ENCODE measurements at places on chromosomes 2 and 18.

DNA sequence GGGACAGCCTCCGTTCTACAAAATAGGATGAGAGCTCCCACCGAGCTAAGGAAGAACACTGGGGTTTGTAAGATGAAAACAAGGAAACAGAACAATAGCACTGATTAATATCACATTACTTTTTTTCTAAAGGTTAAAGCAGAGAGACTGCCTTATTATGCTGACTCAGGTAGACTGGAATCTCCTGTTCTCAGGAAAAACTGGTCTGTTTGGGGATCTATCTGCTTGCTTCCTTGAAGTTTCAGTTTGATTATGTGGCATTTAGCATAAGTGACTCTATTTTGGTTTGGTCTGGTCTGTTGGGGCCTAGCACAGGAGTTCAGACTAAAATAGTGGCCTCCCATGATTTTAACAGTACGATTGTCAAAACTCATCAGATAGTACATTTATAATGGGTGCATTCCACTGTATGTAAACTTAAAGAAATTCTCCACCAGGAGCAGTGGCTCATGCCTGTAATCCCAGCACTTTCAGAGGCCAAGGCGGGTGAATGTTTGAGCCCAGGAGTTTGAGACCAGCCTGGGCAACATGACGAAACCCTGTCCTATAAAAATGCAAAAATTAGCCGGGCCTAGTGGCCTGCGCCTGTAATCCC, 64.1 kb upstream of the NDUFV2 start:
- no peak for DNase-seq

- DNase-seq = no peak
Observed at GRCh38 chr2:165533331-165533730, 63.8 kb downstream of the CSRNP3 start.

DNA sequence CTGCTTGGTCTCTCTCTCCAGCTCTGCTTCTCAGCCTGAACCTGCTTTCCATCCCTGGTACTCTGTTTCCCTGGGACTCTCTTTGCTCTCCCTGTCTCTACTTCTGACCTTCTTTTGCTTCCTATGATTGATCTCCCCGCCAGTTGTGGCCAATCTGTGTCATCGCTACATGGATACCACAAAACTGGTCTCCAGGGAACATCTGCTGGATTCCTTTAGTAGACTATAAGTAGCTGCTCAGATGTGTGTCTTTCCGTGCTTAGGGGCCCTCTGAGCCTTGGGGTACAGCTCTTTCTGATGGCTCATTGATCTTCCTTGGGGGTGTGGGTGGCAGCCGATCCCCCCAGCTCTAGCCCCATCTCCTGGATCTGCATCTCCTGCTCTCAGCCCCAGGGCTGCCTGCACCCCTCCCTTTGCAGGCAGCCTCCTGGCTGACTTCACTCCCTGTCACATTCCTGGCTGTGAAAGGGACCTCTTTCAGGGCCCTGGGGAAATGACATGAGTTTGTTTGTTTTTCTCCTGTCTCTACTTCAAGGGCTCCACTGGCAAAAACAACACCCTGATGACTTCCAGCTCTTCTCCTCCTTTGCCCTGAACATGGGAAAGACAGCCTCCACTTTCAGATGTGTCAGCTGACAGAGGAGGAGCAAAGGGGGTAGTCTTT, 333.7 kb downstream of the CYP26B1 start:
- DNase-seq = no peak

DNA sequence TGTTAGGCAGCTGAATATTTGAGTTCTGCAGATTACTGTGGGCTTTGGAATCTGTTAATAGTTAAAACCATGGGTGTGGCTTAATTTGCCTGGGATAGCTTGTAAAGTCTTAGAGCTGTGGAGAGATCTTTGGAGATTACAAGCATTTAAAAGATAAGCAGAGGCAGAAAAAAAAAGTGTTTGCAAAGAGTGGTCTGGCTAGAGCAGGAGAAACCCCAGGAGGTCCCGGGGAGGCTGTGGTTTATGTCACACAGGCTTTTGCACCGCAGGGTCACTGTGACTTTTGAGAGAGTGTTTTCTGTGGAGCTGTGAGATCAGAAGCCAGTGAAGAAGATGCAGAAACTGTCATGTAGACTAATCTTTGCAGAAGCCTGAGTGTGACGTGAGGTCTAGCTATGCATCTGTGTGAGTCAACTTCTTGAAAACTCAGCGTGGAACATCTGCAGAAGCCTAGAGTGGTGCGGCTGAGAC, 49.0 kb downstream of the SETBP1 start:
- no peak for DNase-seq

DNA sequence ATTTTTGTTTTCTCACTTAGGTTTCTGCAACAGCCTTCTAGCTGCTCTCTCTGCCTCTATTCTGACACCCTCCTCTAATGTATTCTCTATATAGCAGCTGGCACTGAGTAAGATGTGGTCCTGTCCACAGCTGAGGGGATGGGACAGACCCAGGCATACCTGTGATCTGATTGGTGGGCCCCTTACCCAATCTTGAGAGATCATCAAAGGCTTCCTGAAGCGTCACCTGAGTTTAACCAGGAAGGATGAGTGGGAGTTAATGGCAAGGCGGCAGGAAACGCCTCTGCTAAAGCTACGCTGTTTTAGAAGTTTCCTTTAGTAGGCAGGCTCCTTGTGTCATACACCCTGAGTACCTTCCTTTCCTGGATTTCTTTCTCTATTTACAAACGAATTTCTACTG, 5.7 kb upstream of the TET3 start:
- no peak for DNase-seq

DNA sequence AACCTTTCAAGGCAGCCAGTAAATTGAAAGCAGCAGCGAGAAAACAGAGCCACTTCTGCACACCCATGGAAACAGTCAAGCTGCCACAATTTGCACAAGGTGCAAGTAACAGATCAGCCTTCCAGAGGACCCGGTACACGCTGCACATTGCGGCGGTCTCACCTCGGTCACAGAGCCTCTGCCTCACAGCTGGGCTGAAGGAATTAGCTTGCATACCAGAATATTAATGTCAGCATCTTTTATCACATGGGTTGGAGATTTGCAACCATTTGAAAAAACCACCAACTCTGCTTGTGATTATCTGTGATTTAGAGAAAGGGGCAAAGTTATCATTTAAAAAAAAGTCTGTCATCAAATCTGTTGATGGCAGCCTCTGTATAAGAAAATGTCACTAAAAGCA, 330.5 kb upstream of the TCF4 start:
- no peak for DNase-seq

DNA sequence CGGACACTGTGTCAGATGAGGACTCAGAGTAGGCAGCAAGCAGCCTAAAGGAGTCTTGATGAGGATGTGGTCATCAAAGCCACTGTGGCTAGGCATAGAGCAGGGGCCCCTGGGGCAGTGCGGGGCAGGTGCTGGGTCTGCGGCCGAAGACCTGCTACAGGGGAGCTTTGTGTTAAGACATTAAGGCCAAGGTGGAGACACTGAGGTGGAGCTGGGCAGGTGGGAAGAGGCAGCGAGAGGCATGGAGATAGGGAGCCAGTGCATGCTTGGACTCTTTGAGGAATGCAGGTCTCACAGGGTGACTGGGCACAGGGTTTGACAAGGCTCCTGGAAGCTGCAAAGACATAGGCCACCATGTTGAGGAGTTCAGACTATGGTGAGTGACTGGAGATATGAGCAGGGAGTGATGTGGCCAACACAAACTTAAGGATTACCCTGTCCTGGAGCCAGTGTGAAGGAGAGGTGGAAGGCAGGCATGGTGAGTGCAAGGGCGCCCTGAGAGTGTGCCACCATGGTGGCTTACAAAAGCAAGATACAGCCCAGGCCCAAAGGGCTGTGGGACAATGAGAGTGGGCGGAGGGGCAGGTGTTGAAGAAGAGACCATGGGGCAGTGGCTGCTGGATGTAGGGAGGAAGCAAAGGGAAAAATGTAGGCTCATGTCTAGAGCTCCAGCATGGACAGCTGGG, 450.9 kb upstream of the HS6ST1 start:
- DNase-seq = no peak

DNA sequence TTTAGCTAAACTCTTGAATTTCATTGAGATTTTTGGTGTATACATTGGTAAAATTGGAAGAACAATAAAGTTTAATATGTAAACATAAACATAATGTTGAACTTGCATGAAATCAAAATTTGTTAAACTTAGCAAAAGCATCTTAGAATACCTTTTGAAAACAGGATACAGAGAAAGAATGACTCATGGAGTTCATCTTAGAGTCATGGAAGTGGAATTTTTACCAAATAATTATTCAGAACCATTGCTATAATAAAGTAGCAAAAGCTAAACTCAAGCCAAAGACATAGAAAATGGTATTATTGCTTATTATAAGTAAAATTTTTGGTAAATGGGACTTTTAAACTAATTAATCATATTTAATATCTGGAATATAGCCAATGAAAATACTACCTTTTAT, 841.6 kb upstream of the SLC39A10 start:
- no peak for DNase-seq

- no peak for DNase-seq
Observed at GRCh38 chr2:144358979-144359541, 160.9 kb downstream of the ZEB2 start.

DNA sequence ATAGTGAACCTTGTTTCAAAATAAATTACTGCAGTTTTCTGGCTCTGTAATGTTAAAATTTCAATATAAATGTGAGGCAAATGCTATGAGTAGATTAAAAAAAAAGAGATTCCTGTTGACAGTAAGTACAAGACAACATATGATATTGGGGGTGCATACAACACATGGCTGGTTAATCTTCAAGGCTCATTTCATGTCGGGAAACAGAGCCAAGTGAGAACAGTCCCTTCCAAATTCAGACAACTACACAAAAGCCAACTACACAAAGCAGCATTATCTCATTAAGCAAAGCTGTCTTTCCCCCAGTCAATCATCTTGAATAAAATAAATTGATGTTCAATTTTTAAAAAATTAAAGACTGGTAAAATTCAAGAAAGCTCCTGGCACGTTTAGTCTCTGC, 549.2 kb downstream of the CCDC85A start:
- DNase-seq = no peak

GRCh38 chr2:99608861-99609260, 119.0 kb upstream of the REV1 start:
- DNase-seq = no peak

GRCh38 chr2:83997889-83998288, 461.2 kb downstream of the SUCLG1 start:
- no peak for DNase-seq

GRCh38 chr2:23713351-23713750, 213.6 kb downstream of the ATAD2B start:
- DNase-seq = peak; percentile 43

GRCh38 chr2:27771202-27771547, 344 bp upstream of the MRPL33 start:
- DNase-seq = no peak

Measured in HL-60 (cell line).